ENCODE measurements at places on chromosomes 2 and 18.

- DNase-seq = no peak
Measured at GRCh38 chr18:48394176-48394575, 15.0 kb downstream of the ZBTB7C start.

DNA sequence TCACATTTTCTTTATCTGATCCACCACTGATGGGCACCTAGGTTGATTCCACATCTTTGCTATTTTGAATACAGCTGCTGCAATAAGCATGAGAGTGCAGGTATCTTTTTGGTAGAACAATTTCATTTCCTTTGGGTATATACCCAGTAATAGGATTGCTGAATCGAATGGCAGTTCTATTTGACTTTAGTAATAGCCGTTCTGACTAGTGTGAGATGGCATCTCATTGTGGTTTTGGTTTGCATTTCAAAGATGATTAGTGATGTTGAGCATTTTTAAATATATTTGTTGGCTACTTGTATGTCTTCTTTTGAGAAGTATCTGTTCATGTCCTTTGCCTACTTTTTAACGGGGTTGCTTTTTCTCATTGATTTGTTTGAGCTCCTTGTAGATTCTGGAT lies 72.3 kb downstream of the CCDC138 start:
- no peak for DNase-seq

GRCh38 chr2:218091746-218092145 lies 22.7 kb downstream of the RUFY4 start:
- DNase-seq = no peak

GRCh38 chr2:165056564-165056963 lies 101.2 kb upstream of the SLC38A11 start:
- DNase-seq = no peak

DNA sequence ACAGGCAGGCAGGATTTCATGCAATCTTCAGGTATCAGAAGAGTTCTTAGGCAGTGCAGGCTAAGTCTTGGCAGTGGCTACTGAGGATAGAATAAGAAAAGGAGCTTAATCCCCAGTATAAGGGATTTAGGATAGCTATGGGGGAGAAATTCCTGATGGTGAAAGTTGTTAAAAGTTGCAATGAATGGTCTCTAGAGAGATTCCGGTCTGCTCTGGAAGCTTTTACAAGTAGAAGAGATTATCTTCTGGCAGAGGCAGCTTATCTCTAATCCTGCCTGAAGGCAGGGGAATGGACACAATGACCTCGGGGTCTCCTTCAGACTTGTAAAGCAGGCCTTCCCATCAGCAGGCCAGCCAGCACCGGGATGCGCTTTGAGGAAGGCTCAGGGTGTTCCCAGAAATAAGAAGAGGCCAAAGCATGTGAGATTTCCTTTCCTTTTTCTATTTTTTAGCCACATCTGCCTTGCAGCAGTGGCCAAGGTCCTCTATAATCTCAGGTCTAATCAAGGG lies 253.9 kb upstream of the KLHL29 start:
- DNase-seq = no peak

DNA sequence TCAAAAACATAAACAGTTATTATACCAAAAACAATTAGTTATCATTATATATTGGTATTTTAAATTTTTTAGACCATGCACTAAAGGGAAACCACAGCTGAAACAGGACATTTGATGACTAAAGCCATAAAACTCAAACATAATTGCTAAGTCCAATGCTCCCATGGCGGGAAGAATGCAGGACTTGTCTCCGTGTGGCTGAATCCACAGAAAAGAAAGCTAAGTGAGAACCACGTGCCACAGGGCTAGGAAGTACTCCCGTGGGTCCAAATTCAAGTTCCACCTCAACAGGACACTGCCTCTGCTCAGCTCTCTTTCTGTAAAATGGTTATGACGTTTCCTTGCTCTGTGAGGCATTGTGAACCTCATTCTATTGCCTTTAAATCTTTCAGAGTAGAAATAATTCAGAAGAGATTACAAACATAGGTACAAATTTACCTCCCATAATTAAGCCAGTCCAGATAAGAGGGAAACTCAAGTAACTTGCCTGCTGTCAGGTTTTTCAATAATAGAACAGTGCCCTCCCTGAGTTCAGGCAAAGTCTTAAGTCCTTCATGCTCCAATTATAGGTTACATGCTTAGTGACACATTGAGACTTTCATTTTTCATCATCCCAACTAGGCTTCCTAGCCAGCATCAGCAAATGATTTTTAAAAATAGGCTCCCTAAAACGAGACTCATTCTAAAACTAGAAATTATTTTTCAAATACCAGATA lies 36.7 kb downstream of the FTCDNL1 start:
- DNase-seq = no peak

GRCh38 chr2:216092646-216093045 lies 10.9 kb downstream of the TMEM169 start:
- no peak for DNase-seq

DNA sequence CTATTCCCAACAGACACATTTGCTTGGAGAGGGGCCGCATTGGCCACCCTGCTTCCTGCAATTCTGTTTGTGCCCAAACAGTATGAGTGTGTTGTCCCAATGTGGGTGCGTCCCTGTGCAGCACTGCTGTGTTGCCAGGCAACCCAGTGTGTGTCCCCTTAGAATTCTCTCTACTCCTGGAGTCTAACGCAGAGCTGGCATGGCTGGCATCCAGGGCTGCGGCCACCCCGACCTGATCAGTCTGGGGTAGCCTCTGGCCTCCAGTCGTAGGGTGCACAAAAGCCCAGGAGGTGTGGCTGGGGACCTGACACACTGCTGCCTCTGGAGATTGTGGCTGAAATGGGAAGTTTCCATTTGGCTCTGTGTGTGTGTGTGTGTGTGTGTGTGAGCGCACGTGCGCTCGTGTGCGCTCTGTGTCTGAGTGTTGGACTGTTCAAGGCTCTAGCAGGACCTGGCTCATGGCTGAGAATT lies 48.0 kb downstream of the TEX44 start:
- no peak for DNase-seq

DNA sequence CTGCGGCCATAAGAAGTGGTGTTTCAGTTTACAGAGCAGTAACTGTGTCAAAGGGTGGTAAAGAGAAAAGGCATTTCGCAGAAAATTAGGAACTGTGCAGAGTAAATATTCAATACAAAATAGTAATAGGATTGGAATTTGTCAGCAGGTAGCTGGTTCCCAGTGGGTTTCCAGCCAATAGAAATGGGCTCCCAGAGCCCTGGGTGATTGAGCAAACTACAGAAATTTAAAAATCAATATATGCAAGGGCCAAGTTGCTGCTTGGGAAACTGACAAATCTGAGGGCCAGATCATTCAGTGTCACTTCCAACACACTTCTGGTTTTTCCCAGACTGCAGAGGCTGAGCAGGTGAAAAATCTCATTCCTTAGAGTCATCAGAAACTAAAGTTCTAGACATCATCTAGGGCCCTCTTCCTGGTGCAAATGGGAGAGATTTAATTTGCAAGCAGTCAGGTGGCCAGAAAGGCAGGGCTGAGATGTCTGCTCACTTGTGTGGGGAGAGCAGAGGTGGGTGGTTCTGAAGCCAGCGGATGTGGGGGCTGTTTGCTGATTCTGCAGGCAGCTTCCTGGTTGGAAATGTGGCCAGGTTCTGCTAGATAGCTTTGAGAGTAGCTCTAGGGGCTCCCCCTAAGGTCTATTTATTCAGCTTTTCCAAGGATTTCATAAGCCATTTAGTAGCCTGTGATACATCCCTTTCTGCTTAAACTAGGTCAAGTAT lies 182.4 kb downstream of the NCK2 start:
- no peak for DNase-seq

GRCh38 chr2:239111401-239112100 lies 263.7 kb downstream of the TWIST2 start:
- DNase-seq = no peak

- no peak for DNase-seq
Measured at GRCh38 chr2:191126386-191127085, 24.3 kb downstream of the STAT4 start.

GRCh38 chr2:196404276-196404675 lies 232.9 kb upstream of the STK17B start:
- no peak for DNase-seq

GRCh38 chr2:98127229-98127989 lies 40.4 kb downstream of the VWA3B start:
- no peak for DNase-seq

Measured in NCI-H524 treated with DMSO at 0.1 percent for 48 hours (cell line).